ENCODE measurements at places on chromosomes 3 and 15. TPM values are rescaled to one million over a fixed set of nuclear protein-coding genes. Genes with fewer than 3 reads are reported as not detected.

Gene ZNF80
- 0.74 TPM for total RNA-seq

Gene NTRK3
- 10.7 TPM for total RNA-seq

Gene ROPN1
- 139 TPM for total RNA-seq

DNA sequence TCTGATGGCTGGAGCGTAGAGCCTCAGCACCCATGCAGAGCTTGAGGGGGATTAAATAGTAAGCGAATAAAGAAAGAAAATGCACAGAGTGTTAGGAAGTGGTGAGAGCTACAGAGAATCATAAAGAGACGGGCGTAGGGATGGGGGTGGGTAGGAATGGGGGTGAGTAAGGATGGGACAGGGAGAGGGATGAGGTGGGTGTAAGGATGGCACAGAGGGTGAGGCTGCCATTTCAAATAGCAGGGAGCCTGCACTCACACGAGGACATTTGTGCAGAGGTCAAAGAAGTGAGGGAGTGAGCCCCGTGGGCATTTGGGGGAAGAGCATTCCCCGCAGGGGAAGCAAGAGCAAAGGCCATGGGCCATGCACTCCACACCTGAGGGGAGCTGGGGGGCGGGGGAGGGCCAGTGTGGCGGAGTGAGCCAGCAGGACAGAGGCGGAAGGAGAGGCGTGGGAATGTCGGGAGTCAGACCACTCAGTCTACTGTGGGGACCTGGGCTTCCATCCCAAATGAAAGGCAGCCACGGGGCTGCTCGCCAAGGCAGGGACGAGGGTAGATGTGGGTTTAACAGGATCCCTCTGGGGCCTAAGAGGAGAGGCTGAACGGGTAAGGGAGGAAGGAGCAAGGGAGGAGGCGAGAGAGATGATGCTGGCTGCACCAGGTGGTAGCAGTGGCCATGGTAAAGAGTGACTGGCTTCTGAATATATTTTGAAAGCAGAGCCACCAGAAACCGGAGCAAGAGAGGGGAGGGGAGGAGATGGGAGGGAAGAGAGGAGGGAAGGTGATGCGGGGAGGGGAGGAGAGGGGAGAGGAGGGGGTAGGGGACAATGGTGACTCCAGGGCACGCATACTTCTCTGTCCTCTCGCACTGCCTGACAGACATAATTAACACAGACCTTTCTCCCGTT, 35.2 kb upstream of the SLC6A6 start:
- no peak for DNase-seq

DNA sequence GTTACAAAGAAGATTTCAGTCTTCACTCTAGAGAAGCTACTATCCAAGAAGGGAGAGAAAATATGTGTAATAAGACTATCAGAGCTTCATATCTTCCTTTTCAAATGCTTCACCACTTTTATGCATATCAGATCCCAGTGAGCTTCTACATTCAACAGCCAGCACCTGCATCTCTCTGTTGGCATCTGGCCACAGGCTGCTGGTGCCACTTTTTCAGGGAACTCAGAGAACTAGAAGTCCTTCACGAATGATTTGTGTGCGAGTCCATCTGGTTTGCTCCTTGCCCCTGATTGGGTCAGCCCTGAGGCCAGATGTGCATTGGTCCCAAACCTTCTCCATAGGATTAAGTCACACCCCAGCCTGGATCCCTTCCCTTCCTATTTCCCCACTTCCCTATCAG, 22.1 kb downstream of the SNTN start:
- no peak for DNase-seq

GRCh38 chr15:100338971-100339444, 2.8 kb downstream of the ADAMTS17 start:
- peak; percentile 87 for DNase-seq

- no peak for DNase-seq
Measured at GRCh38 chr3:160224811-160225175, 429 bp upstream of the C3orf80 start.

DNA sequence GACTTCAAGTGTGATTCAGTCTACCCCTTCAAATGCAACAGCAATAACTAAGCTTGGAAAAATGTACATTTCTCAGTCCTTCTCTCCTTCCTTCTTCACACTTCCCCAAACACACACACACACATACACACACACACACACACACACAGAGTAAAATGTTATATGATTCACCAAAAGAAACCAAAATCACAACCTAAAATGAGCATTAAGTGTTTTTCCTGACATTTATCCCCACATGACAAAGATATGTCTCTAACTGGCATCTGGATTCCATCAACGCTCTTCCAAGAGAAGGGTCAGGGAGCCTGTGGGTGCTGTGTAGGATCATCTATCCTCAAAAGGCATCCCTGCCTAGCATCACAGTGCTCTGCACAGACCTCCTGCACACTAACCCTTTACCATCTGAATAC, 21.0 kb downstream of the PDZRN3 start:
- DNase-seq, result no peak

- DNase-seq, result no peak
Measured at GRCh38 chr15:29159771-29160455, 109.7 kb downstream of the NSMCE3 start.

GRCh38 chr15:78570710-78571109, 5.4 kb downstream of the CHRNA5 start:
- DNase-seq, result no peak

- DNase-seq, result no peak
Measured at GRCh38 chr3:159796226-159796625, 192.4 kb upstream of the IL12A start.

DNA sequence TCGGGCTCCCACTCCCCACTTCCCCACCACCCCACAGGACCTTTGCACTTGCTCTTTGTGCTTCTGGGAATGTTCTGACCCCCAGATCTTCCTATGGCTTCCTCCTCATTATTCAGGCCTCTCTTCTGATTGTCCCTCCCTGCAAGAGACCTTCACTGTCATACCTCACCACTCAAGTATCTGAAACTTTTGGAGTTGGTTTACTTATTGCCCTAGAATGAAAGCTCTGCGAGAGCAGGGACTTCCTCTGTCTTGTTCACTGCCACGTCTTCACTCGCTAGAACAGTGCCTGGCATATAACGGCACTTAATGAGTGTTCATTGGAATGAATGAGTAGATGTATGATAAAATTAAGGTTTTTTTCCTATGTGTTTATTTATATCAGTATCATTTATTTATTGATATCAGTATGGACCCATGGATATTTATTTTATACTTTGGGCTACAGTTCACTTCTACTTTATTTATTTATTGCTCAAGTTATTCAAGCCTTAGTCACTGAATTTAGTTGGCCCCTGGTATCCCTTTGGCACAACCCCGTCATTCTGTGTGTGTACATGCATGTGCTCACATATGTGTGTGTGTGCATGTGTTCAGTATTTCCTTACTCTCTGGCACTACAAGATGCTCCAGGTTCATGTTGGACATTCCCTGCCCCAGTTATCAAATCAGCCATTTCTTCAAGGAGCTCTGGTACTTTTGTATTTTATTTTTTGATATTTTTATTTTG, 197.6 kb downstream of the THSD4 start:
- no peak for DNase-seq

DNA sequence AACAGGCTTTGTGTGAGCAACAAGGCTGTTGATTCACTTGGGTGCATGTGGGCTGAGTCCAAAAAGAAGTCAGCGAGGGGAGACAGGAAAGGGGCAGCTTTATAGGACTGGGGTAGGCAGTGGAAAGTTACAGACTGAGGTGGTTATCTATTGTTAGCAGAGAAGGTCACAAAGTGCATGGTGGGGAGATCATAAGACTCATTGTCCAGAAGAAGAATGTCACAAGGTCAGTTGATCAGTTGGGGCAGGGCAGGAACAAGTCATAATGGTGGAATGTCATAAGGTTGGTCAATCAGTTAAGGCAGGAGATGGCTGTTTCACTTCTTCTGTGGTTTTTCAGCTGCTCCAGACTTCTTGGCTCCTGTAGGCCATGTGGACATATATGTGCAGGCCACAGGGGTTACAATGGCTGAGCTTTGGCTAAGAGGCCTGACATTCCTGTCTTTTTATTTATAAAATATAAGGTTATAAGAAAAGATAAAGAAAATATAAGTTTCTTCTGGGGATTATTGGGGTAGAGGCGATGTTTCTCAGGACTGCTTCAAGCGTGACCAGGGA, 69.5 kb upstream of the SNTN start:
- no peak for DNase-seq

- no peak for DNase-seq
Measured at GRCh38 chr3:118811236-118811732, 223.4 kb downstream of the IGSF11 start.

DNA sequence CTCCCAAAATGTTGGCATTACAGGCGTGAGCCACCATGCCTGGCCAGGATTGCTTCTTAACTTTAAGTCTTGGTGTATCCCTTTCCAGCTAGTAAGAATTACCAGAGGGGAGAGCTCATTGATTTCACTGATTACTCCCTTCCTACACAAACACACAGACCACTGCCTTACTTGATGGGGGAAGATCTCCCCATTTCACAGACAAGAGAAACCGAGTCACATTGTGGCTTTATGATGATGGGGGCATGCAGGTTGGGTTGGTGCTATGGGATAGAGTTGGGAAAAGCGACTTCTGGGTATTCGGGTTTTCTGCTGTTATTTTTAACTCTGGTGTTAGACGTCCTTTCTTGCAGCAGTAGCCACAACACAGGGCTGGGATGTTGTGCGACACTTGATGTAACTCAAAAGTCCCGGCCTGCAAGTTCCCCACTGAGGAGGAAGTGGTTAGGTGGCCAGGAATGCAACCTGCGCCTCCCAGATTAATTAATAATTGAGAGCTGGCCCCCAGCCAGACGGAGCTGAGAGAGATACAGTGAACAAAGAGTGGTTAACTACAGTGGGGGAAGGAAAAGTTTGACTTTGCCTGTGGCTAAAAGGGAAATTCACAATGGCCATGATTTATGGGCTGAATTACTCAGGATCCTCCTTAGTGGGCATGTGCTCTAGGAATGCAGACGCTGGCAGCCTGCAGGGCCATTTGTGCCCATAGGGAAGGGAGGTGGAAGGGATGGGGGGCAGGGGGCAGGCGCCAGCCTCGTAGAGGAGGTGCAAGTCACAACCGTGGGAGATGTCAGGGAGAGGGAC, 63.6 kb downstream of the SMAD6 start:
- DNase-seq, result no peak

- DNase-seq, result no peak
Measured at GRCh38 chr3:55746808-55747413, 259.8 kb upstream of the WNT5A start.

GRCh38 chr3:4794331-4794730, 184.9 kb upstream of the BHLHE40 start:
- no peak for DNase-seq

DNA sequence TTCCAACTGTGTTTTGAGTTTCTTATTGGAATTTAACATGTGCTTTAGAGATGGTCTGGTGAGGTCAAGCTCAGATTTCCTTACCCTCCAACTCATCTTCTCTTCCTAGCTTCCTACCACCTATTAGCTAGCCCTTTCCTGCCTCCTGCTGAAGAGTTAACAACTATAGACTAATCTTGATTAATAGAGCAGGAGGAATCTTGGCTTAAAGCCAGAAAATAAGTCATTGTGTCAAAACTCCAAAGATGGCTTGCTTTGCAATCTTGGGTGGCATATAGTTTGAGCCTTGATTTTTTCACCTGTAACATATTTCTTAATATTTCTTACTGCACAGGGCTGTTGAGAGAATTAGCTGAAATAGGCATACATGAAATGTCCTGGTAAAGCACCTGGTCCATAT, 27.3 kb downstream of the BCL2L10 start:
- DNase-seq, result no peak

GRCh38 chr15:98743177-98743576, 94.8 kb downstream of the IGF1R start:
- no peak for DNase-seq

- DNase-seq, result no peak
Measured at GRCh38 chr15:100612539-100612938, 10.2 kb downstream of the ASB7 start.

DNA sequence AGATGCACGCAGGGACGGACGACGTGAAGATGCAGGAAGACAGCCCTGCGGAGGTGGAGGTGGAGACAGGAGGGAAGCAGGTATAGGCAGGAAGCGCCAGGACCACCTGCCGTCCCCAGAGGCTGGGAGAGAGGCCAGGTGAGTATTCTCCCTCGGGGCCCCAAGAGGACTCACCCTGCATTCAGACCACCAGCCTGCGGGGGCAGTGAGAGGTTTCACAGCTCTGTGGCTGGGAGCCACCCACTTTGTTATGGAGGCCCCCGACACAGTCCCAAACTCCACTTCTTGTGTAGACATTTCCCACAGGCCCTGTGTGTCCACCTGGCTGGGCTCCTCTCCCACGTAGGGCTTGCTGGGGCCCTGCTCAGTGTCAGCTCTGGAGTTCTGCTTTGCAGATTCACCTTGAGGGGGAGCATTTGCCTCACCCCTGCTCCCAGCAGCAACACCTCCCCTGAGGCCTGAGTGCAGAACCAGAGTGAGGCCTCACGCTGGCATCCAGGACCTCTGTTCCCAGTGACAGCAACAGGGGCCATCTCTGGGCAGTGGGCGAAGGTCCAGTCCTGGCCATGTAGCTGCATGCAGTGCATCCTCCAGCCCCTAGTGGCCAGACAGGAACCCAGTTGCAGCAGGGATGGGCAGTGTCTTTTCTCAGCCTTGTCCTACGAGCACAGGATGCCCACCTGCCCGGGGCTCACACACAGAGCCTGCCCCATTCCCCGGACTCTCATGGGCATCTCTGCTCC, 119.4 kb upstream of the IQSEC1 start:
- no peak for DNase-seq

GRCh38 chr15:78195735-78196201, 38.6 kb downstream of the ACSBG1 start:
- peak; percentile 45 for DNase-seq

GRCh38 chr3:66099541-66100065, 60.9 kb upstream of the MAGI1 start:
- no peak for DNase-seq

DNA sequence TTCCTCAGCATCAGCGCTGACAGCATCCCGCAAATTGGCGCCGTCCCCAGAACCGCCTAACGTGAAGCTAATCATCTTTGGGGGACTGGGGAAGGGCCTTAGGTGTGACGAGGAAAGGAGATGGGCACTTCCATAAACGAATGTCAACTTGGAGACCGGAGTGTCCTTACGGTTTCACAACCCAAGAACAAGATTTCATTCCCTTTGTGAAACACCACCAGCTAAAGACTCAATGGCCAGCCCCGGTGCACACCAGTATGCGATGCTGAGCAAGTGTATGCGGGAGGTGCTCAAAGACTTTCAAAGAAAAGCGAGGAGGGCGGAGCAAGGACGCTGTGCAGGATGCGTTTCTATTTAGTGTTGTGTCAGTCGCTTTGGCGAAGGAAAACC, 759 bp upstream of the TTBK2 start:
- DNase-seq, result peak; percentile 60

GRCh38 chr15:58453931-58454793, 22.4 kb downstream of the LIPC start:
- DNase-seq, result no peak

- no peak for DNase-seq
Measured at GRCh38 chr3:156160647-156161046, 40.3 kb downstream of the KCNAB1 start.

DNA sequence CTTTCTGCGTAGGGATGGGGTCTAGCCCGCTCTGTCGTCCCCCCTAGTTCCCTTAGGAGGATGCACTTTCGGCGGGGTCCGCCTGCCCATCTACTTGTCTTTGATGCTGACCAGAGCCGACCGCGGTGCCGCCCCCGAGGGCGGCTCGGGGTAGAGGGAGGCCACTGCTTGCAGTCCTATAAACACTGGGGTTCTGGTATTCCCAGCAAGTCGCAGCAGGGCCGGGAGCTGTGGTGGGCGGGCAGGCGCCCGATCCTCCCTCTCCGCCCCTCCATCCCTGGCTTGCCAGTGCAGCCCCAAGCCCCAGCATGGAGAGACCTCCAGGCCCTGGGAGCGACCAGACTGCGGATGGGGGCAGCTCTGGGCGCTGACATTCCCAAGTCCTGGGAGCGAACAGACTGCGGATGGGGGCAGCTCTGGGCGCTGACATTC, 830 bp downstream of the SEMA4B start:
- DNase-seq, result no peak

Data from testis (tissue), 5 donors.